Activated T-cell treated with anti-CD3 and anti-CD28 coated beads, Interleukin-2, amount 50 U/mL, for 48 hours (primary cell): ENCODE measurements at places on chromosomes 3 and 15.

DNA sequence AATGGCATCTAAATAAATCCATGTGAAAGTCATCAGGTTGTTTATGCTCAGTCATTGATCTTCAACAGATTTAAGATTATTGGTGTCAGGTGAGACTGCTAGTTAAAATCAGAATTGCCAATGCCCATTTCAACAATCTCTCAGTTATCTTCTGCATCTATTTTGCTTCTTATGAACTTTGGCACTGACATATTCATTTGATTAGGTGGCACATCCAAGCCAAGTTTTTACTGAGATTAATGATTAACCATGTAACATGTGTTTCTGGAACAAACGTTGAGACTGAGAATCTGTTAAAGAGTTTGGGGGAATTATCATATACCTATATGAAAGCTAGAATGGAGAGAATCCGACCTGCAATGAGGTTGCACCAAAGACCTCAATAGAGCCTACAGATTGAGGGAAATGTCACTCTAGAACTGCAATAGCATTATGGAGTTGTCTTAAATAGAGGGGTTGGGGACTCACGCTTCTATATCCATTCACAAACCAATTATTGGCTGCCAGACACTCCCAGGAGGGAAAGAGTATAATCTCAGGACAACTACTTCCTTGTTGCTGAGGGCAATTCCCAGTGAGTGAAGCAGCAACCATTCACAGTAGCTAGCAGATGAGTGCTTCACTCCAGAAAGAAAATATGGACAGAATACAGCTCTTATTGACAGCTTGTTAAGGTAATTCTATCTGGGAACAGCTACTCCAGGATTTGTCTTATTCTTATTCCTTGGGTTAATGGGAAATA is 891.3 kb downstream of the SQOR start:
- no peak for DNase-seq

DNA sequence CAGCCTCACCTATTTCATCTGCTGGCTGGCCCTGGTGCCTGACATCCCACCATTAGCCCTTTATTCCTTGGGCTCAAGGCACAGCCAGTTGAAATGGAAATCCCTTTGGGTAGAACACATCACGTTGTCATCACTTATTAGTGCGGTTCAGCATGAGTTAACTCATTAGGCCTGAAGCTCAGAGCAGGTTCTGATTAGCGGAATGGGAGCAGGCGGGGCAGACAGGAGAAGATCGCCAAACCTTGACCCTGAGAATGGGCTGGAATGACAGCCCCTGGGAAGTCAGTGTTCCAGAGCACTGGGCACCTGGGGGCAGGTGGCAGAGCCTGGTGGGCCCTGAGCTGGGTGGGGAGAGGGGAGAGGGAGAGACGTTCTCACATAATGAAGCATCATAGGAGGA is 5.8 kb downstream of the ITGA11 start:
- no peak for DNase-seq

DNA sequence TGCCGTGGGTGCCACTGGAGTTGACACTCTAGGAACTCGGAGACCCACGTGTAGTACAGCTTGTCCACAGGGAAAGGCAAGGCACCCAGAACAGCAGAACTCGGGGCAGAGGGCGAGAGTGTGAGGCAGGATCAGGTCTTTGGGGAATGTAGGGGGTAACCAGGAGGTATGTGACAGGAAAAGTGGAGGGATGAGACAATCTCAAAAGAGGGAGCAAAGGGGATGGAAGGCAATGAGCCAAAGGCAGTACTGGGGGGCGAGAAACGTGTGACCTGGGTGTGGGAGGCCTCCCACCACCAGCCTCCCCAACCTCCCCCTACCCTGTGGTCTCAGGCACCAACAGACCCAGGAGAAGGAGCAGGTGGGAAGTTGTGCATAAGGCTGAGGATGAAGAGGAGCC is 48.9 kb downstream of the UMPS start:
- DNase-seq = no peak

DNA sequence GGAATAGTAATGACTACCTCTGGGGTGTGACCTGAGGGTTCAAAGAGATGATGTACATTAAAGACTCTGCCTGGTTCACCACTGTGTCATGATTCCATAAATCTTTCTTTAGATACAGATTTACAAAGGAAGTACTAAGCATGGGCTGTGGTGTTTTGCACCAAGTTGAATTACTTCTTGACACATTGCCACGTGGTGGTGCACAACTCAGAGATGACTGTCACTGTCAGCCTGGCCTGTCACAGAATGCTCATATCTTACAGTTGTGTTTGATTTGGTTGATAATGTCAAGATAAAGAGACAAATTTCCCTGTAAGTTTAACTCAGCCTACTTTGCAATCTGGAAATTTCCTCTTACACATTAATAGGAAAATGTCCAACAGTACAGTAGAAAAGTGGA is 3.2 kb downstream of the CTDSPL start:
- DNase-seq = no peak

- no peak for DNase-seq
Observed at GRCh38 chr3:138907539-138907938, 39.4 kb downstream of the FOXL2 start.
